Lower lobe of right lung (tissue), 2 donors: ENCODE measurements at places on chromosomes 2 and 18. TPM values are rescaled to one million over a fixed set of nuclear protein-coding genes. Genes with fewer than 3 reads are reported as not detected.

ANKRD44 gene
- total RNA-seq: 58.7 TPM

CTNNA2 gene
- not detected for total RNA-seq

GPR39 gene
- 11.2 TPM for total RNA-seq

CDCA7 gene
- total RNA-seq: 0.89 TPM

STAM2 gene
- total RNA-seq: 39.8 TPM

FOXI3 gene
- not detected for total RNA-seq

MLPH gene
- 394 TPM for total RNA-seq

ATP6V1B1 gene
- total RNA-seq: 2.2 TPM

KCNK3 gene
- total RNA-seq: 26.8 TPM

PTPN4 gene
- total RNA-seq: 44.5 TPM

ZNF521 gene
- total RNA-seq: 12.7 TPM

HADHA gene
- 130 TPM for total RNA-seq

KRTCAP3 gene
- total RNA-seq: 18.8 TPM

NMS gene
- not detected for total RNA-seq

DNA sequence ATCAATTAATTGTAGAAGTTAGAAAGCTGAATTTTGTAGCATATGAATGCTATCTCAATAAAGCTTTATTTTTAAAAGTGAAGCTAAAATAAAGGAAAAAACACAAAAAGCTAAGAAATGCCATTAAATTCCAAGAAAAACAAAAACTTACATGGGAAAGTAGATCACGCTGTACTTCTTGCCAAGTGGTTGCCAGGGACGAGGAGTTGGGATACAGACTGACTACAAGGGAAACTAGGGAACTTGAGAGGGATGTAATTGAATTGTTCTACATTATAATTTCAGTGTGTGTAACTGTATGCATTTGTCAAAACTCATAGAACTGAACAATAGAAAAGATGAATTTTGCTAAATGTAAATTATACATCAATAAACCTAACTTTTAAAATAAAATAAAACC is 108.1 kb downstream of the DYM start:
- no peak for DNase-seq

GRCh38 chr2:85662899-85663593 is 5.0 kb downstream of the SFTPB start:
- DNase-seq: no peak

DNA sequence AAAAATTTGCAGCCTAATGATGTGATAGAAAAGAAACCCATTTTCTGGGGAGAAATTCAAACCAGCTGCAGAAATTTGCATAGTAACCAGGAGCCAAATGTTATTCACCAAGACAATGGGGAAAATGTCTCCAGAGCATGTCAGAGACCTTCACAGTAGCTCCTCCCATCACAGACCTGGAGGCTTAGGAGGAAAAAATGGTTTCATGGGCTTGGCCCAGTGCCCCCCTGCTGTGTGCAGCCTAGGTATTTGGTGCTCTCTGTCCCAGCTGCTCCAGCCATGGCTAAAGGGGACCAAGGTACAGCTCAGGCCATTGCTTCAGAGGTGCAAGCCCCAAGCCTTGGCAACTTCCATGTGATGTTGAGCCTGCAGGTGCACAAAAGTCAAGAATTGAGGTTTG is 352.9 kb downstream of the PLCL1 start:
- no peak for DNase-seq

GRCh38 chr2:233929352-233930022 is 12.3 kb downstream of the TRPM8 start:
- DNase-seq: no peak

GRCh38 chr18:73793386-73793785 is 354.2 kb downstream of the FBXO15 start:
- DNase-seq: no peak

GRCh38 chr2:135162786-135163185 is 110.7 kb downstream of the RAB3GAP1 start:
- no peak for DNase-seq

- DNase-seq: no peak
Measured at GRCh38 chr2:67237288-67237687, 159.8 kb upstream of the ETAA1 start.

- DNase-seq: no peak
Measured at GRCh38 chr2:98676742-98677141, 54.2 kb downstream of the MGAT4A start.

DNA sequence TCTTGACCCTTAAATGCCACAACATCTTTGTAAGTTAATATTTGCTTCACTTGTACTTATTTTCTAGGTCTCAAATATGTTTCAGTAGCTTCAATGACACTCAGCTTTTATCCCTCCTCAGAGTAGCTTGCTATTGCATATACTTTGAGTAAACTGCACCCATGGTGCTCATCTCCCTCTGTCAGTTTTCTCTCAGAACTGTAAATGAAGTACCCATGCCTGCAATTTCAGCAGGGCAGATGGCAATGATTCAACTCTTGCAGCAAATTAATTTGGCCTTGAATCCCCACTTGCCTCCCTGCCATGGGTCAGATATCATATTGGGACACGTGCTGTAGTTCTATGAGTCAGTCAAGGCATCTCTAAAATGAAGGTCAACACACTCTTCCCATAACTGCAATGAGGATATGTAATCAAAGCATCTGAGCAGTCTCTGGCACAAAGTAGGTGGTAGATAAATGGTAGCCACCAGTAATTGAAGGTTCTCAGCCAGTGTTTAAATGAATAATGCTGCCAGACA is 225.8 kb downstream of the PIEZO2 start:
- no peak for DNase-seq

- no peak for DNase-seq
Measured at GRCh38 chr2:68959001-68959400, 6.3 kb upstream of the GKN2 start.

DNA sequence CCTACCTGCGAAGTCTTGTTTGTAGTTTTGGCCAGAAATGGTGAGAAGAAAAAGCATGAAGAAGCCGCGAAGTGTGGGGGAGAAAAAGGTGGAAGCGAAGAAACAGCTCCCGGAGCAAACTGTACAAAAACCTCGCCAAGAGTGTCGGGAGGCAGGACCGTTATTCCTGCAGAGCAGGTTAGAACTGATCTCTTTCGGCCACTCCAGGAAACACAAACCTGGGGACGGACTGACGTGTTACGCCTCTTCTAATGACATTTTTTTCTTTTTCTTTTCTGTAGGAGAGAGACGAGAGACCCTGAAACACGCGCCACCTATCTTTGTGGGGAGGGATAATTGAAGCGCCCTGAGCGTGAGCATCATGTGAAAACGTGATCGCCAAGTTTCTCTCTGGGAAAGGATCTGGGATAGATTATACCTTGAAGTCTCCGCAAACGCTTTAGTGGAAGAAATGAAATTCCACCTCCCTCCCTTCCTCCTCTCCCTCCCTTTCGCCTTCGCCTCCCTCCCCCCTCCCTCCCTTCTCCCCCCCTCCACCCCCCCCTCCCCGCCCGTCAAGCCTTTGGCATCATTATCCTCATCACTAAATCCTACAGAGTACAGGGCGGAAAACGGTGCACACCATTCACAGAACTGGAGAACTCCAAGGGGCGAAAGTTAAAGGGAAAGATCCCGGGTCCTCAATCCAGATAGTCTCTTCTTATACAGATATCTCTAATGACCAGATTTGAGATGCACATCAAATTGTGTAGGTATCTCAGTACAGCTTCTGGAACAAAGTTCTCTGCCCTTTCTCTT is at the start of gene ZEB2:
TSS of gene ZEB2 (minus strand) at position 186 of the 798 bp plus-strand sequence. CDS start 2,769 bp downstream, outside the sequence.
- peak; percentile 57 for DNase-seq

DNA sequence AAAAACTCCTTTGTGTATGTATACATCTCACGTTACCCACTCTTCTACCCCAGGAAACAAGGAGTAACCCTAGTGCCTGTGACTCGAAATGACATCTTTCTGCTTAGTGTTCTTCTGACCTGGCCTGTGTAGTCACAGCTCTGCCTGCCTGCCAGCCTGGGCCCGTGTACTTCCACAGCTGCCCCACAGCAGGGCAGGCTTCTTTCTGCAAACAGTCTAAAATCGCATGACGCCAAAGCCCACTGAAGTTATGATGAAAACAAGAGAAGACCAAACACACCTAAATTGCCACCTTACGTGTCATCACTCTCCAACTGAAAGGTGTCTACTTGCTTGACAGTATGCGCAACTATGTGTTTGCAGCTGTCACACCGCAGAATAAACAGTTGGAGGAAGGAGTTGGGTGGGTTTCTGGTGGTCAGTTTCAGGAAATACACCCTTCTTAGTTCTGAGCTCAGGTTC is 1.5 kb downstream of the GAREM1 start:
- DNase-seq: peak; percentile 46

DNA sequence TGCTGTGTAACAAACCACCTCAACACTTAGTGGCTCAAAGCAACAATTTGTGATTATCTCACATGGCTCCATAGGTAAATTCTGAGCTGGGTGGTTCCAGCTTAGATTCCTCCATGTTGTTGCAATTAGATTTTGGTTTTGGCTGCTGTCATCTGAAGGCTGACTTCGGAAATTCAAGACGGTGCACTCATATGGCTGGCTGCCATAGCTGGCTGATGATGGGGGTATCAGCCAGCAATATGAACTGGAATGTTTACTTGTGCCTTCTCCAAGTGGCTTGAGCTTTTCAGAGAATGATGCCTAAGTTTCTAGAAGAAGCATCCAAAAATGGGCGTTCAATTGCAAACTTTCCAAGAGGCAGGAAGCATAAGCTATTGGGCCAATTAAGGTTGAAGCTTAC is 213.1 kb downstream of the GCA start:
- DNase-seq: no peak

DNA sequence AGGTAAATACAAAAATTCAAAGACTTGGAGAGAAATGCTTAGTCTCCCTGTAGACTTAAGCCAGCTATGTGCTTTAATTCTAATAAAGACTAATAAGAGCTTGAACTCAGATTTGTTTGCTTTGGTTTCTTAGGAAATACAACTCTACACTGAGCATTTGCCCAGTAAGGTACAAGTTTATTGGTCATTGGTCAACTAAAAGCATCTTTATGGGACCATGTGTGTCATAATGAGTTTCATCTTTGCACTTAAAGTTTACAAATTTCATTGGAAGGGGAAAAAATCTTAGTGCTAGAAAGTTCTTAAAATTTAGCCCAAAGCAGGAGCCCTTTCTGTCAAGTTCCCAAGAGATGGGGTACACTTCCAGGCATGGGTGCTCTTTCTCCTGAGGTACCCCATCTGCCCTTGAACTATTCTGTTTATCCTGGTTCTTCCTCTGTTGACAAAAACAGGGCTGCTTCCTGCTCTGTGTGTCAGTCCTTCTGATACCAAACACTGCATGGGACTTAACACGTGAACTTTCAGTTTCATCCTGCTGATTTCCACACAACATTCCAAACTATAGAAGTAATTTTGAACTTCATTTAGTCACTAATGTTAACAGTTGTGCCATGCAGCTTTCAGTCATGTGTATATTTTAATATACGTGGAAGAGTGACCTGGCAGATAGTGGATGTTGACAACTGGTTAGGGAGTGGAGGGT is 200.2 kb downstream of the TPGS2 start:
- no peak for DNase-seq

GRCh38 chr2:18119883-18120282 is 241.4 kb downstream of the KCNS3 start:
- DNase-seq: no peak

DNA sequence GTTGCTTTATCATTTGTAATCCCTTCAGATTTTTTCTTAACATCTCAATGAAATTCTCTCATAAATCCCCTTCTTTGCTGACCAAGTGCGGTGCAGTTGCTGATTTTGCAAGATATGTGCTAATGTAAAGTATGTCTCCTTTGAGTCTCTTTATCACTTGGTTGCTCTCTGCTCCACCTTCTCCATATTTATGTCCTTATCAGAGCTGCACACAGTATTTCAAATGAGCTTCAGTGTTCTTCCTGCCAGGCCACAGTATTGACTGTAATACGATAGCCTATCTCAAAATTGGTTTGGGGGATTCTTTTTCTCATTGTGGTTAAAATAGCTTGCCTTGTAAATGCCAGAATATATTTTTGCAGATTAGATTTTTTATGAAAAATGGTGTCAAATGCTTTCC is 32.2 kb downstream of the MAIP1 start:
- DNase-seq: no peak

DNA sequence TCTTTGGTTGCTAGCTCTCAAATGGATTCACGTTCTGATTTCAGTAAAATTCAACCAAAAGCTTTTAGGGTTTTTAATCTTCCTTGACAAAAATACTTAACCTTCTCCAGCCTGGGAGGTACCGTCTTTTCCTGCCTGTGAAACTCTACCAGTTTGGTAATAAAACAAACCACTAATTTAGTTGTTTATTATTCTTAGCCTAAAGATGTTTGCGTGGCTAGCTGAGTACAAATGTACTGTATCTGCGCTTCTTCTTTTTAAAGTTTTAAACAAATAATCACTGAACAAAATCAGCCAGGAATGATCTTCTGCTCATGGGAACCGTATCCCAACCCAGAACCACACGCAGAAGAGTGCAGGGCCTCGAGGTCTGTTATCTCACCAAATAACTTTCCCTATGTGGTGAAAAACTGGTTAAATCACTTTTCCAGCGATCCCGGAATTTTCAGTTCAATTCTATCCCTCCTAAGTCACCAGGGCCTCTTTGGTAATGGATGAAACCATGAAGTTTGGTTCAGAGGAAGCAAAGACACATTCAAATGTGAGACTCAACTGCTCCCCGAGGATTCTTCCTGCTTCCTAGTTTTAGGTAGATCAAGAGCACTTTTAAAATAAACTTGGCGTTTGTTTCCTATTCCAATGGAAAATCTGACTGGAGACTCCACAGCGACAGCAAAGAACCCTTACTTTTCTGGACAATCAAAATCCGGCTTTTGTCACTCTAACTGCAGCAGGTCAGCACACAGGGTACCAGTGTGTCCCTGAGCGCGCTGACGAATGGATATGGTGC is 36.1 kb downstream of the BCL2 start:
- no peak for DNase-seq

- DNase-seq: no peak
Measured at GRCh38 chr2:124258140-124258880, 233.2 kb downstream of the CNTNAP5 start.

DNA sequence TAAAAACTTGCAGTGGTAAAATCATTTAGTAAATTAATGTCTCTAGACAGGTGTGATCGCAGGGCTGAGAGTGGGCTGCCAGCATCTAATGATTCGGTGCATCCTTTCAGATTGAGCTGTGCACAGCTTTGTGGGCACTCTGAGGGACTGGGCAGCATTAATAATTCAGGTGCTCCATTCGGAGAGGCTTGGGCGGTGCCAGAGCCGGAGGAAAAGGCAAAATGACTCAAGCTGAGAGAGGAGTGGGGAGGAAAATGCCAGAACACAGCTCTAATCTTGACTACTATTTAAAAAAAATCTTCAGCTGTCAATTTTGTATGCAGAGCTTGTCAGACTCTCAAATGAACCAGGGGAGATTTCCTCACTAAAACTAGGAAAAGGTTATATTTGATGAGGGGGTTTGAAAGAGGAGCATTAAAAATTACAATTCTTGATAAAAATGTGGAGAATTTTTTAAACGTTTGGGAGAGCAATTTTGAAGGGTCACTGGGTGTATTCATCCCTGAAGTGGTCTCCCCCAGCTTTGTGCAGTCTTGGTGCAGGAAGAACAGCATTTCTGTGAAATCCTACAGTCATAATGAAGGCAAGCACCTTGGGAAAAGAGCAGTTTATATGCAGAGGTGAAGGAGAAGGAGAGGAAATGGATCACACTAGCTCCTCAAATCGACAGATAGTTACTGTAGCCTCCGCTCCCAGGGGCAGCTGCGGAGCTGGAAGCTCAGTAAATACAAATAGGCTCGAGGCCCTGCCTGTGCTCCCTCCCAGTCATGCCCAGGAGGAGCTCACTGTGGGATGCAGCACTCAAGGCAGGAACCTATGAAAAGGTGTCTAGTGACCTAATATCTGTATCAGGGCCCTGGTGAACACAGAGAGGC is 535.4 kb upstream of the RAB6C start:
- DNase-seq: no peak
